Aorta (tissue), 5 donors: ENCODE measurements at places on chromosomes 6 and 20. TPM values are rescaled to one million over a fixed set of nuclear protein-coding genes. Genes with fewer than 3 reads are reported as not detected.
A peak's percentile ranks its signal among the peaks of the same experiment; 100 is the strongest.

- no peaks in the 10 kb centered on the region for H3K36me3 ChIP-seq
- no peaks in the 10 kb centered on the region for H3K4me1 ChIP-seq
- no peak overlapping the region for H3K4me3 ChIP-seq
- no peaks in the 10 kb centered on the region for H3K27me3 ChIP-seq
Measured at GRCh38 chr6:91298543-91299145, 711.8 kb upstream of the MAP3K7 start.

DNA sequence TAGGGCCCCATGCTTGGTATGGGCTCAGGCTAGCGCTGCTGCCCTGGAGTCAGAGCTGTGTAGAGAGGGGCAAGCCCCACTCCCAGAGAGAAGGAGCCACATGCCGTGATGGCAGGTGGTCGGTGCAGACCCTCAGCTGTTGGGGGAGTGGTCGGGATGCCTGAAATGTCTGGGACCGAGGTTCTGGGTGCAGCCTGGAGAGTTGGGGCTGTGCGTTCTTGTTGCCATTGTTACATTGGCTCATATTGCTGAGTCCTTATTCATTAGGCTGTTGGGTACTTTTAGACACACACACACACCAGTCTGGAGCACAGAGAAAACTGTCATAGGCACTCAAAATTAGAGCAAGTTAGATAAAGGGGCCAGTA is 83.9 kb downstream of the UNC5CL start:
- H3K4me1 ChIP-seq: no peaks in the 10 kb centered on the region
- H3K27me3 ChIP-seq: no peaks in the 10 kb centered on the region
- no peak for DNase-seq
- no peak overlapping the region for H3K27ac ChIP-seq
- H3K4me3 ChIP-seq: no peak overlapping the region

NR2E1 gene
- not detected for total RNA-seq

DNA sequence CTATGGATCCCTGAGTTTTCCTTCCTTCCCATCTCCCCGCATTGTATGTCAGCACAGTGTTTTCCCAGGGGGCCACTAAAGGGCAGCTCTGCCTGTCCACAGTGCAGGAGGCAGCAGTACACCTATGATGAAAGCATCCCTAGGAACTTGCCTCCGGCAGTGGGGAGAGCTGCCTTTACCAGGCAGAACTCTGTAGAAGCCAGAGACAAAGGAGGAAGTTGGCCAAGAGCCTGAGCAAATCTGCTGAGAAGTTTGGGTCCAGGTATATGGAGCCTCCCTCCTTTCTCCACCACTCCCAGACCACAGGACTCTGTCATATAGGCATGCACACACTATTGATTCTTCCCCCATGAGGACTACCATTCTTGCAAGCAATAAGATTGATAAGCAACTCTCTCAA is 282.7 kb downstream of the TBC1D7 start:
- peaks cover 5% of the 10 kb centered on the region for H3K4me1 ChIP-seq
- no peaks in the 10 kb centered on the region for H3K27me3 ChIP-seq
- no peaks in the 10 kb centered on the region for H3K36me3 ChIP-seq
- DNase-seq: no peak

GRCh38 chr6:40733290-40733689 is 146.1 kb upstream of the LRFN2 start:
- H3K27me3 ChIP-seq: no peaks in the 10 kb centered on the region
- DNase-seq: no peak
- no peak overlapping the region for H3K4me3 ChIP-seq
- no peak overlapping the region for H3K27ac ChIP-seq
- H3K4me1 ChIP-seq: no peaks in the 10 kb centered on the region
- no peaks in the 10 kb centered on the region for H3K36me3 ChIP-seq

GRCh38 chr6:15952231-15953151 is 176.4 kb upstream of the MYLIP start:
- no peak overlapping the region for H3K27ac ChIP-seq
- H3K27me3 ChIP-seq: no peaks in the 10 kb centered on the region
- H3K36me3 ChIP-seq: no peaks in the 10 kb centered on the region
- no peaks in the 10 kb centered on the region for H3K4me1 ChIP-seq
- no peak overlapping the region for H3K4me3 ChIP-seq

UBE2C gene
- total RNA-seq: 1.9 TPM

DNA sequence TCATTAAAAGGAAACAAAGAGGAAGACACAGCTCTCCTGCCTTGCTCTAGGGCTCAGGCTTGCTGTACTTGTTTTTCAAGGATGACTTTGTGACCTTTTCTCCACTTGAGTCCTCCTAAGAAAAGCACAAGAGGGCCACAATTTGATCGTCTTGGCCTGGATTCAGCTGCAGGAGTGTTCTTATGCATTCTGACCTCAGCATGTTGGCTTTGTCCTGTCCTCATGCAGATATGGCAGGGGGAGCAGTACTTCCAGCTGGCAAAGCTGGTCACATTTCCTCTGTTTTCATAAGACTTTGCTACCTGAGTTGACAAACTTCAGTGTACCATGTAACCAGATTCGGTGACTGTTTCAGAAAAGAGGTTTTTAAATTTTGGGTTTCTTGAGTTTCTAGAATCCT is 30.8 kb downstream of the KDM1B start:
- no peak overlapping the region for H3K4me3 ChIP-seq
- no peaks in the 10 kb centered on the region for H3K4me1 ChIP-seq
- peaks cover 2% of the 10 kb centered on the region for H3K36me3 ChIP-seq
- no peaks in the 10 kb centered on the region for H3K27me3 ChIP-seq

SUPT3H gene
- 9.4 TPM for total RNA-seq

DNA sequence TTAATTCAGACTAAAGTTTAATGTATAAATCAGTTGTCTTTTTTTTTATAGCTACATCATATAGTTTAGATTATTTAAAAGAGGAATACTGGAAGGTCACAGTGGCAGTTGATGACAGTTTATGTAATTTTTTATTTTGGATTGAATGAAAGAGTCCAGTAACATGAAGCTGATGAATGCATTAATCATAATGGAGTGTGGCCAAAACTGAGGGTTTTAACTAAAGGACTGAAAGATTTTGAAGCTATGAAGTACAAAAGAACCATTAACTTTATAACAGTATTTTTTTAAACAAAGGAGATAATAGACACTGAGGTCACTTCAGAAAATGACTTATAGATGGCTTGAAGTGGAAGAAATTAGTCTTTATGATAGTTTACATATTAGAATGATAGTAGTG is 41.3 kb downstream of the TRMT11 start:
- no peaks in the 10 kb centered on the region for H3K4me1 ChIP-seq
- H3K27ac ChIP-seq: no peak overlapping the region
- H3K27me3 ChIP-seq: no peaks in the 10 kb centered on the region
- DNase-seq: no peak

GRCh38 chr20:6697228-6697972 is 70.1 kb upstream of the BMP2 start:
- no peaks in the 10 kb centered on the region for H3K27me3 ChIP-seq
- no peak for DNase-seq
- no peaks in the 10 kb centered on the region for H3K36me3 ChIP-seq
- H3K4me1 ChIP-seq: no peaks in the 10 kb centered on the region
- no peak overlapping the region for H3K27ac ChIP-seq
- no peak overlapping the region for H3K4me3 ChIP-seq

- no peak for DNase-seq
Measured at GRCh38 chr6:22681761-22682160, 112.4 kb downstream of the HDGFL1 start.

- H3K4me3 ChIP-seq: no peak overlapping the region
- DNase-seq: no peak
- no peaks in the 10 kb centered on the region for H3K36me3 ChIP-seq
- H3K4me1 ChIP-seq: no peaks in the 10 kb centered on the region
- no peak overlapping the region for H3K27ac ChIP-seq
- no peaks in the 10 kb centered on the region for H3K27me3 ChIP-seq
Measured at GRCh38 chr6:23503173-23503572, 622.8 kb upstream of the NRSN1 start.

GRCh38 chr6:125699591-125699990 is 49.8 kb upstream of the HEY2 start:
- no peak overlapping the region for H3K4me3 ChIP-seq
- H3K4me1 ChIP-seq: no peaks in the 10 kb centered on the region
- no peak overlapping the region for H3K27ac ChIP-seq

- no peaks in the 10 kb centered on the region for H3K4me1 ChIP-seq
- no peak overlapping the region for H3K27ac ChIP-seq
- no peaks in the 10 kb centered on the region for H3K27me3 ChIP-seq
- no peak for DNase-seq
Measured at GRCh38 chr6:130716466-130716865, 110.7 kb upstream of the SMLR1 start.

GRCh38 chr6:131765081-131765803 is 42.6 kb upstream of the ENPP1 start:
- no peaks in the 10 kb centered on the region for H3K36me3 ChIP-seq
- no peak overlapping the region for H3K4me3 ChIP-seq
- DNase-seq: no peak

DNA sequence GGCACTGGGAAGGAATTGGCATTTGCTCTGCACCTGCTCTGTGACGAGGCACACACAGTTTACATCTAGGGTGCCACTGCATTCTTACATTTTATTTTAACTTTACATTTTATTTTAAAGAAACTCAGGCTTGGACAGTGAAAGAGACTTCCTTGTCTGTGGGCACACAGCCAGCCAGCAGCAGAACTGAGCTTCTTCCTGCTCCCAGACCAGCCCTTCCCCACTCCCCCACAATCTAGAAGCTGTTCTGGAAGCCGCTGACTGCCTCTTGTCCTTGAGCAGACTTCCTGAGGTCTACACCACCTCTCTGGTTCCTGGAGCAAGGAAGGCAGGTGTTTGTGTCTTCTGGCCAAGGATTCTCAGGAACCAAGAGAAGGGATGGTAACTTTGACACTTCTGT is 27.9 kb upstream of the CD93 start:
- no peaks in the 10 kb centered on the region for H3K27me3 ChIP-seq
- DNase-seq: peak; percentile 79
- H3K4me3 ChIP-seq: no peak overlapping the region
- H3K36me3 ChIP-seq: no peaks in the 10 kb centered on the region

HELZ2 gene
- total RNA-seq: 41.6 TPM

CAP2 gene
- total RNA-seq: 28.4 TPM

- no peak overlapping the region for H3K4me3 ChIP-seq
- H3K36me3 ChIP-seq: no peaks in the 10 kb centered on the region
- no peak overlapping the region for H3K27ac ChIP-seq
- H3K4me1 ChIP-seq: no peaks in the 10 kb centered on the region
- no peak for DNase-seq
Measured at GRCh38 chr20:64068386-64069208, 5.6 kb downstream of the TCEA2 start.

DNA sequence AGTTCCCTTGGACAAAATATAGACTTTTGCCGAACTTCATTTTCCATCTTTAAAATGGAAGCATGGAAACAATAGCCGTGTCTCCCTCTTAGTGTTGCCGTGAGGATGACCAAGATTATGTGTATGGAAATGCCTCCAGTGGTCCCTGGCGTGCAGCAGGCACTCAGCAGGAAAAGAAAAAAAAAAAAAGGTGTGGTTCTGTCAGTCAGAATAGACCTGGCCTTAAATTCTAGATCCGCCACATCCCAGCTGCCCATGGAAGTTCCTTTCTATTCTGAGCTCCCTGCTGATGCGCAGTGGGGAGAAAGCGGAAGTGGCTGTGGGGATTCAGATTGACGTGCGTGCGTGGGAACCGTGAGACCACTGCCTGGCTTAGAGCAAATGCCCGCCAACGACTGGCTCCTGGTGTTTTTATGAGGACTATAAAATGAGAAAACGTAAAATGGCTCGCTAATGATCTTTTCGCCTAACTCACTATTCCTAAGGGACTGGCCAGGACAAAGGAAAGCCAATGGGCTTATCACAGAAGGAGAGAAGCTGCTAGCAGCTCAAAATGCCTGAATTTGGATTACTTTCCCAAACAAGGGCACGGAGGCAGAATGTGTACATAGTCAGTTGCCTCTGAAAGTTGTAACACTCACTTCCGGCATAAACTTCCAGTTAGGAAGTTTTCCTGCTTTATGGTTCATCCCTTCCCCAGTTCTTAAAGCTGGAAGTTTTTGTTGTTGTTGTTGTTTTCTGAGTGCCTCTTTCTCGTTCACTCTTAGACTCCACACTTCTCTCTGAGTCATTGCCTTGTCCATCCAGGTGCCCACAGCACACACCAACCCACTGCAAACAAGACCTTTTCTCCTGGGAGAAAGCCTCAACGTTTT is 11.4 kb upstream of the PDE10A start:
- no peaks in the 10 kb centered on the region for H3K4me1 ChIP-seq
- no peak overlapping the region for H3K27ac ChIP-seq
- no peak for DNase-seq
- peaks cover 3% of the 10 kb centered on the region for H3K27me3 ChIP-seq
- H3K36me3 ChIP-seq: no peaks in the 10 kb centered on the region

RNF144B gene
- 35.9 TPM for total RNA-seq

GRCh38 chr6:151811081-151811480 is 3.6 kb downstream of the ESR1 start:
- no peaks in the 10 kb centered on the region for H3K4me1 ChIP-seq
- H3K27me3 ChIP-seq: no peaks in the 10 kb centered on the region

- no peak for DNase-seq
- H3K27ac ChIP-seq: no peak overlapping the region
- H3K36me3 ChIP-seq: no peaks in the 10 kb centered on the region
- no peaks in the 10 kb centered on the region for H3K4me1 ChIP-seq
Measured at GRCh38 chr6:114987281-114987680, 644.5 kb upstream of the HS3ST5 start.

DNA sequence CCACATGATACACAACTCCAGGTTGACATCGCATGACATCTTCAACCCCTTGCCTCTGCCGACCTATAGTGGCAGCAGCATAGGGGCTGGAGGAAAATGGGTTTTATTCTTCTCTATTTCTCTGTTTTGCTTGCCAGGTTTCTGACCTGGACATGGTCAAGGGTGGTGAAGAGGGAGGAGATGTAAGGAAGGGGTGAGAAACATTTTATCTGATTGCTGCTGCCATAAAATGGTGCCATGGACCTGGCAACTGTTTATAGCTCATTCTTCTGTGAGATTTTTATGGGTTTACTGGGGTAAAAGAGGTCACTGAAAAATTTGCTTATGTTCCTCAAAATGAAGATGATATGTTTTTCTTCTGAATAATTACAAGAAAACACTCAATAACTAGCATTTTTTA is 266.7 kb upstream of the FOXQ1 start:
- peaks cover 3% of the 10 kb centered on the region for H3K27me3 ChIP-seq
- H3K36me3 ChIP-seq: no peaks in the 10 kb centered on the region
- H3K4me1 ChIP-seq: no peaks in the 10 kb centered on the region

GRCh38 chr6:47724300-47724699 is 25.9 kb downstream of the ADGRF4 start:
- H3K27ac ChIP-seq: no peak overlapping the region
- no peaks in the 10 kb centered on the region for H3K36me3 ChIP-seq
- no peaks in the 10 kb centered on the region for H3K4me1 ChIP-seq
- no peaks in the 10 kb centered on the region for H3K27me3 ChIP-seq
- H3K4me3 ChIP-seq: no peak overlapping the region

DNA sequence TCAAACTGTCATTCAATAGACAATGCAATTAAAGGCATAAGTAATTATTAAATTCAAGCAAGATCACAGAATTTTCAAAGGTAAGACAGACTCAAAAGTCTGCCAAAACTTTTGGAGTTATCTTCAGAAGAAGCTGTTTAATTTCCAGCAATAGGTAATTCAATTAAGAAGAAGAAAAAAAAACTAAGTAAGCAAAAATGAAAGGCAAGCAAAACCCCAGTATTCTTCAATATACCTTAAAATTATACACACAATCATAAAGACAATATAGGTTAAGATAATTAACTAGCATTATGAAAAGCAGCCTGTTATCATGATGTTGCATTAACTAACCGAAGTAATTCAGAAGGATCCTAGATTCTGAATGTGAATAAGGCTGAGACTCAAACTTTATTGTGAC is 3.5 kb downstream of the LATS1 start:
- H3K4me3 ChIP-seq: no peak overlapping the region
- no peaks in the 10 kb centered on the region for H3K27me3 ChIP-seq
- H3K27ac ChIP-seq: no peak overlapping the region
- H3K4me1 ChIP-seq: no peaks in the 10 kb centered on the region
- DNase-seq: no peak

PKIB gene
- 1.8 TPM for total RNA-seq

GRCh38 chr20:57890202-57890800 is 180.5 kb upstream of the PMEPA1 start:
- H3K4me3 ChIP-seq: no peak overlapping the region
- H3K27ac ChIP-seq: no peak overlapping the region
- no peaks in the 10 kb centered on the region for H3K27me3 ChIP-seq
- no peaks in the 10 kb centered on the region for H3K4me1 ChIP-seq
- no peaks in the 10 kb centered on the region for H3K36me3 ChIP-seq
